ENCODE measurements at places on chromosomes 11 and 22.

- no peak overlapping the region for H3K27ac ChIP-seq
- peaks cover 34% of the 10 kb centered on the region for H3K36me3 ChIP-seq
- no peaks in the 10 kb centered on the region for H3K27me3 ChIP-seq
Observed at GRCh38 chr22:31575190-31575589, 78.9 kb downstream of the SFI1 start.

DNA sequence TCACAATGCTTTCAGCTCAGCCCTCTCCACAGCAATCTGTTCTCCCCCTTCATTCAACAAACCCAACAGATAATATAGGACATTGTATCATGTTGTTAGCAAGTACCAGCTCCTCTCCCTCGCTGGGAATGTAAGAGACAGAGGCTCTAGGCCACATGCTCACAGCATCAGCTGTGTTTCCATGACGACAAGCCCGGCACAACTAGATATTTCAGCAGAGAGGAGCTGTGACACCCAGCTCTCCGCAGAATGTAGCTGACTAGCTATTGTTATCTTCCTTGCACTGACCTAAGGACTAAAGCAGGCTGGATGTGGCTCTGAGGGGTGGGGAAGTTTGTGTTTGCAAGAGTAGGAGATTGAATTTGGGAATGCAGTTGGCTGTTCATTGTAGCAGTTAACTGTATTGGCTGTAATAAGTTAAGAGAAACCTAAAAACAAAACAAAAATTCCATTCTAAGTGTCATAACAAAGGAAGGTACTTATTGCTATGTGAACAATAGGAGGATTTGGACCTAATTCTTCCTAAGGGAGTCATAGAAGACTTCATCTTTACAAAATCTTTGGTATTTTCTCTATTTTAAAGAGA, 28.0 kb upstream of the RRAS2 start:
- H3K27me3 ChIP-seq, result no peaks in the 10 kb centered on the region
- H3K27ac ChIP-seq, result no peak overlapping the region
- peaks cover 10% of the 10 kb centered on the region for H3K4me1 ChIP-seq
- H3K4me3 ChIP-seq, result no peak overlapping the region

DNA sequence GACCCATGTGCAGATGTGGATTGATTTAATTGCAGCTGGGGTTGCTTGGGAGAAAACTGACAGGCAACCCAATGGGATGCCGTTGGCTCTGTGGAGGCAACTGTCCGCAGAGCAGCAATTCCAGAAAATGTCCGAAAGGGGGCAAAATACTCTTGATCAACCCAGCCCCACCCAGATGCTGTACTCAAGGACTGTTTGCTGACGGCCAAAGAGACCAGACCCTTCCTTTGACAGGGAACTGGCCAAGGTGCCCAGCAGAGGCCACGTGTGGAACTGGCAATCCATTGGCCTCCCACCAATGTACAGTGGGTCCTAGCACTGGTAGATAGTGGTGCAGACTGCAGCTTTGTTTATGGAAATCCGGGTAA, 29.7 kb upstream of the KCNA4 start:
- H3K27ac ChIP-seq, result no peak overlapping the region
- no peak for DNase-seq
- no peaks in the 10 kb centered on the region for H3K4me1 ChIP-seq
- no peaks in the 10 kb centered on the region for H3K36me3 ChIP-seq
- H3K27me3 ChIP-seq, result no peaks in the 10 kb centered on the region

DNA sequence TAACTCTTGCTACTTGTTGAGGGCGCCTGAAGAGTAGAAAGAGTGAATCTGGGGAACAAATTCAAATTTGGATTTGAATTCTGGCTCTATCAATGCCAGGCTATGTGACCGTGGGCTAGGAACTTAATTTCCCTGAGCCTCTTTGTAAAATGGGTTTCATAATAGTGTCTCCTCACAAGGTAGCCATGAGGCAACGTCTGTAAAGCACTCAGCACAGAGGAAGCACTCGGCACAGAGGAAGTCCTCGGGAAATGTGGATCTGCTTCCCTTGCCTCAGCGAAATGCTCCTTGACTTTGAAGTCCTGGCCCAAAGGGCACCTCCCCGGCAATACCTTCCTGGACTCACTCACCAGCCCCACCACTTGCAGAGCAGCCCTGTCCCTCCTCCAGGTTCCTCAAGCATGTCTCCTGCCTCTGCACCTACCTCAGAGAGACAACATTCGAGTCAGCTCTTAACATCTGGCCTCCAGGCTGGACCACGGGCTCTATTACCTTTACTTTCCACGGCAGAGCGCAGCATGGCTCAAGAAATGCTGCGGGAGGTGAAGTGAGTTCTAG, 17.7 kb downstream of the CD6 start:
- no peak for DNase-seq
- no peak overlapping the region for H3K27ac ChIP-seq
- H3K27me3 ChIP-seq, result no peaks in the 10 kb centered on the region

GRCh38 chr22:27791159-27791858, 10.2 kb downstream of the MN1 start:
- peaks cover 47% of the 10 kb centered on the region for H3K4me1 ChIP-seq
- H3K27me3 ChIP-seq, result no peaks in the 10 kb centered on the region
- peak overlapping the region; percentile 77 for H3K4me3 ChIP-seq
- H3K27ac ChIP-seq, result peak overlapping the region; percentile 92
- no peak for DNase-seq

GRCh38 chr11:96367342-96367741, 22.4 kb downstream of the CCDC82 start:
- H3K27ac ChIP-seq, result no peak overlapping the region
- no peaks in the 10 kb centered on the region for H3K4me1 ChIP-seq
- DNase-seq, result no peak
- H3K36me3 ChIP-seq, result peaks cover 52% of the 10 kb centered on the region

- H3K36me3 ChIP-seq, result no peaks in the 10 kb centered on the region
- no peaks in the 10 kb centered on the region for H3K4me1 ChIP-seq
- no peaks in the 10 kb centered on the region for H3K27me3 ChIP-seq
- no peak overlapping the region for H3K4me3 ChIP-seq
Observed at GRCh38 chr11:2655834-2656622, 43.8 kb downstream of the KCNQ1OT1 start.

DNA sequence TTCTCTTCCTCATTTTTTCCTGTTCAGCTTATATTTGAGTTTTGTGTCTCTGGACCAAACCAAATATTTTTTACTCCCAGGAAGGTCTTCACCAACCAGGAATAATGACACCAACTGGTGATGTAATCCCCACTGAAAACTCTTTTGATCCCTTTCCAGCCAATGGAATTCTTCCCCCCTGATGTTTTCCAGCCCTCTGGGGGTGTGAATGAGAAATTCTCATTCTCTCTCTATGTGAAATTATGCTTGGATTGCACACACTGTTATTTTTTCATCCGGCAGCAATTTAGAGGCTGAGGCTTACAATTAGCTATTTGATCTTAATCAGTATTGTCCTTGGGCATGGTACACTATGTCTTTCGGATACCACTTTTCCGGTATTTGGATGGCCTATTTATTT, 39.5 kb upstream of the SLC1A2 start:
- no peak overlapping the region for H3K27ac ChIP-seq
- H3K4me3 ChIP-seq, result no peak overlapping the region
- H3K36me3 ChIP-seq, result no peaks in the 10 kb centered on the region
- DNase-seq, result no peak
- H3K27me3 ChIP-seq, result no peaks in the 10 kb centered on the region
- no peaks in the 10 kb centered on the region for H3K4me1 ChIP-seq

GRCh38 chr22:46038516-46039430, 61.8 kb upstream of the WNT7B start:
- H3K4me1 ChIP-seq, result peaks cover 12% of the 10 kb centered on the region
- no peaks in the 10 kb centered on the region for H3K27me3 ChIP-seq
- peak; percentile 54 for DNase-seq
- H3K36me3 ChIP-seq, result no peaks in the 10 kb centered on the region
- H3K27ac ChIP-seq, result no peak overlapping the region
- no peak overlapping the region for H3K4me3 ChIP-seq

DNA sequence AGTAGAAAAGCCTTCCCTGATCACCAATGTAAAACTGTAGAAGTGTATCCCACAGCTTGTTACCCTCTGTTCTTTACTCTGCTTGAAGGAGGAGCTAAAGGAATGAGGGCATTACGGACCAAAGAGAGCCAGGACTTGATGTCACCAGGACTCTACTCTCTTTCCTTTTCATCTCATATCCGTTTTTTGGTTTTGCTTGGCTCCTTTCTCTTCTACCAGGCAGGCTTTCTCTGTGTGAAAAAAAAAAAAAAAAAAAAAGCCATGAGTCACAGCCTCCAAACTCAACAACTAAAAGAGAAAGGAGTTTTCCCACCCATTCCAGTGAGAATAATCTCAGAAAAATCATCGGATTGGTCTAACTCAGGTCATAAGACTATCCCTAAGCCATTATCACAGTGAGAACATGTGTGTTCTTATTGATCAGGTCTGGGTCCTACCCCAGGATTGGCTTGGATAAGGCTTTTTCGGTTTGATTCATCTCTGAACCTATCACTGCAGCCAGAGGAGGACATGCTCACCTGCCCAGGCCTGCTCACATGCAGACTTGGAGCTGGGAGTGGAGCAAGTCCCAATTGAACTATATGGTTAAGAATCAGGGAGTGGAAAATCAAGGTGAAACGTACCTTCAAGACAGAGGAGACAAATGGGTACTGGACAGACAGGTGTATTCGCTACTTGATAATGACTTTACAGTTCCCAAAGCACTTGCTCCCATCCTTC, 19.4 kb upstream of the LRRC55 start:
- no peaks in the 10 kb centered on the region for H3K27me3 ChIP-seq
- H3K4me3 ChIP-seq, result no peak overlapping the region
- no peaks in the 10 kb centered on the region for H3K4me1 ChIP-seq
- H3K27ac ChIP-seq, result no peak overlapping the region

- H3K36me3 ChIP-seq, result peaks cover 44% of the 10 kb centered on the region
- H3K27me3 ChIP-seq, result no peaks in the 10 kb centered on the region
- H3K27ac ChIP-seq, result no peak overlapping the region
- no peak overlapping the region for H3K4me3 ChIP-seq
Observed at GRCh38 chr11:69058511-69059270, 10.0 kb downstream of the TPCN2 start.

- H3K36me3 ChIP-seq, result no peaks in the 10 kb centered on the region
- no peaks in the 10 kb centered on the region for H3K4me1 ChIP-seq
- no peaks in the 10 kb centered on the region for H3K27me3 ChIP-seq
- no peak overlapping the region for H3K27ac ChIP-seq
Observed at GRCh38 chr11:109795234-109795633, 298.0 kb upstream of the ZC3H12C start.

- no peak for DNase-seq
- H3K4me1 ChIP-seq, result peaks cover 60% of the 10 kb centered on the region
- H3K27me3 ChIP-seq, result no peaks in the 10 kb centered on the region
- no peak overlapping the region for H3K4me3 ChIP-seq
Observed at GRCh38 chr11:62398011-62398994, 20.5 kb upstream of the SCGB1A1 start.

- peak overlapping the region; percentile 40 for H3K4me3 ChIP-seq
- peak; percentile 97 for DNase-seq
- H3K27me3 ChIP-seq, result no peaks in the 10 kb centered on the region
- peak overlapping the region; percentile 80 for H3K27ac ChIP-seq
- H3K4me1 ChIP-seq, result no peaks in the 10 kb centered on the region
Observed at GRCh38 chr11:65606876-65607613, 7.0 kb downstream of the MAP3K11 start.

DNA sequence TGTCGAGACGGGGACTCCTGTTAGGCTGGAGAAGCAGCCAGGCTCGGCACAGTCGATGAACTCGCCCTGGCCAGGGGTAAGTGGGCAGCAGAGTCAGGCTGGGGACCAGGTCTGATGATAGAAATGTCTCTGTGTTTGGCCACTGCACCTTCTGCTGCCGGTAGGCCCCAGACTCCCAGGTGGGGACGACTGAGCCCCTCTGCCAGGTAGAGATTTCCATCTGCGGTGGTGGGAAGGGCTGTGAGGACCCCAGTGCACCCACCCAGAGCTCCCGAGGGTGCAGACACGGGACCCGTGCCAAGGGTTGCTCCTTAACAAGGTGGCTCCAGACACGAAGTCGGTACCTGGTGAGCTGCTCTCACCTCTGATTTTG, 862.5 kb downstream of the TBC1D22A start:
- no peak overlapping the region for H3K27ac ChIP-seq
- H3K4me1 ChIP-seq, result no peaks in the 10 kb centered on the region

GRCh38 chr11:62921573-62922188, 518 bp upstream of the CHRM1 start:
- no peak for DNase-seq
- H3K4me1 ChIP-seq, result peaks cover 4% of the 10 kb centered on the region
- H3K27ac ChIP-seq, result no peak overlapping the region
- peak overlapping the region; percentile 20 for H3K4me3 ChIP-seq
- H3K27me3 ChIP-seq, result peaks cover 30% of the 10 kb centered on the region
- H3K36me3 ChIP-seq, result no peaks in the 10 kb centered on the region

DNA sequence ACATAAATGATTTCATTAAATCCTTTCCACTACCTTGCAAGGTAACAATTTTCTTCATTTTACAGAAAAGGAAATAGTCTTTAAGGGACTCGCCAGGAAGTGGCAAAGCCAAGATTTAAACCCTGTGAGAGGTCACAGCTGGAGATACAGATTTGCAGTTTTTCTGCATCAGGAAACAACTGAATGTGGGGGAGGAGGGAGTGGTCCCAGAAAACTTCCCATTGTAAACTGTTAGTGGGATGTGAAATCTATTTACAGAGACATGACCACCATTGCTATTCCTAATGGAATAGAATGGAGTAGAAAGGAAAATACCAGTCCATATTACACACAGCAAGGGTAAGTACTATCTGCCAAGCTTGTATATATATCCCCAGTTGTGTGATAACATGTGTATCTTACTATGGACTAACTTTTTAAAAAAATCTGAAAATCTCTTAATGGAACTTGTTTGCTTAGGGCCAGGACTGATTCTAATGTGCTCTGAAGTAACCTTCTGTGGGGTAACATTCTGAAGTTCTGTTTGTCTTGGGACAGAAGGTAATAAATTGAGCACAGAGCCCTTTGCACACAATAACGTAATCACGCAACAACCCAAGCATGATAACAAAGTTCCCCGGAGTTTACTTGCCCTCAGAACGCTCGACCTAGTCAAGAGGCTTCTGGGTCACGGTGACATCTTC, 10.9 kb upstream of the TSKU start:
- H3K27ac ChIP-seq, result peak overlapping the region; percentile 87
- no peaks in the 10 kb centered on the region for H3K27me3 ChIP-seq
- H3K4me1 ChIP-seq, result peaks cover 51% of the 10 kb centered on the region
- no peak overlapping the region for H3K4me3 ChIP-seq

DNA sequence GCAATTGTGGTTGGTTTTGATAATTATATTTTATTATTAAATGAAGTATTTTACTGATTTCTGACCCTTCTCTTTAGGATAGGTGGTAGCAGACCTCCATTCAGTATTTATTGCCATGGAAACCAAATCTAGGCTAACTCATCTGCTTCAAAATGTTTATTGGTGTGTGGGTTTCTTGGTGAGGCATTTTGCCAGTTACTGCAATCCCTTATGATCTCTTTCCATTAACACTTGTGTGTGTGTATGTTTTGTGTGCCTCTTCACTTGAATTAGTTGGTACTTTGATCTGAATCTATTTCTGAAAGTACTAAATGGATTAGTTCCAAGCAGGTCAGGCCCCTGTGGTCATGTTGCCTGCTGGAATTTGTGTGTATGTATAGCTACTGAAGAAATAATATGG, 184.4 kb upstream of the C11orf87 start:
- no peaks in the 10 kb centered on the region for H3K4me1 ChIP-seq
- H3K4me3 ChIP-seq, result no peak overlapping the region
- H3K27me3 ChIP-seq, result no peaks in the 10 kb centered on the region
- no peak overlapping the region for H3K27ac ChIP-seq
- no peaks in the 10 kb centered on the region for H3K36me3 ChIP-seq

- H3K27me3 ChIP-seq, result no peaks in the 10 kb centered on the region
- DNase-seq, result peak; percentile 58
- H3K4me1 ChIP-seq, result peaks cover 7% of the 10 kb centered on the region
- H3K4me3 ChIP-seq, result no peak overlapping the region
- peaks cover 30% of the 10 kb centered on the region for H3K36me3 ChIP-seq
Observed at GRCh38 chr11:1563697-1564534, 8.2 kb downstream of the DUSP8 start.

- no peaks in the 10 kb centered on the region for H3K27me3 ChIP-seq
- H3K27ac ChIP-seq, result peak overlapping the region; percentile 86
- DNase-seq, result no peak
- H3K4me1 ChIP-seq, result peaks cover 15% of the 10 kb centered on the region
Observed at GRCh38 chr22:49934891-49935557, 16.6 kb downstream of the CRELD2 start.

All from ascending aorta (tissue), 2 donors.